ENCODE measurements at places on chromosomes 2 and 18.

- DNase-seq = peak; percentile 33
These were observed 722 bp downstream of the ACSL3 start for GRCh38 chr2:222861411-222862105.

- no peak for DNase-seq
These were observed 326.4 kb downstream of the THSD7B start for GRCh38 chr2:137091704-137092103.

DNA sequence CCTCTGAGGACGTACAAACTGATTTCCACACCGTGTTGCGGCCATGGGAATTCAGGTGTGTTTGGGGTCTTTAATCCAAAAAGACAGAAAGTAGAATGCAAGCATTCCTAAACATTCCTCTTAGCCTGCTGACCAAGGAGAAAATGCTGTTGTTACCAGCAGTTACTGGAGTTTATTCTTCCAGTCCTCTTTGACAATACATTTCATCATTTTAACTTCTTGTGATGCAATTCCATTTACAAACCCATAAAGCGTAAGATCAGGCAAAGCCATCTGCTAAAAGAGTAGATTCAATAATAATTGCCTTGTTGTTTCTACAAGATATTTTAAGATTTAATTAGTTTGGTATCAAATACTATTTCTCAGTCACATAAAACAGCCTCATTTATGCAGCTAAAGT is 32.7 kb downstream of the SPIRE1 start:
- no peak for DNase-seq

GRCh38 chr18:80232710-80233109 is 14.6 kb downstream of the PARD6G start:
- DNase-seq = no peak

DNA sequence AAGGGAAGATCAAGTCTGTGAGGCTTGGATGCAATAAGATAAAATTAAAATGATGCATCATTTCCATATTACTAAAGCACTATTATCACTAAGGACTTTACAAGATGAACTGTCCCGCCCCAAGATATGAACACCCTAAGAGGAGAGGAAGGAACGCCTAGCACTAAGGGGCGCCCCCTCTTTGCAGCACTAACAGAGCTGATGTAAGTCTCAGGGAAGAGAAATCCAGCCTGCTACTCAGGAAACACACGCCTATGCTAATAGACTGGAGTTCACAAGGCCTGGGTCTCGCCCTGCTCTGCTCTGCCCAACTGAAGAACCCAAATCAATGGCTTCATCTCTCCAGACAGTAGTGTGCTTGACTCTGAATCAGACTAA is 6.1 kb downstream of the INO80C start:
- no peak for DNase-seq

DNA sequence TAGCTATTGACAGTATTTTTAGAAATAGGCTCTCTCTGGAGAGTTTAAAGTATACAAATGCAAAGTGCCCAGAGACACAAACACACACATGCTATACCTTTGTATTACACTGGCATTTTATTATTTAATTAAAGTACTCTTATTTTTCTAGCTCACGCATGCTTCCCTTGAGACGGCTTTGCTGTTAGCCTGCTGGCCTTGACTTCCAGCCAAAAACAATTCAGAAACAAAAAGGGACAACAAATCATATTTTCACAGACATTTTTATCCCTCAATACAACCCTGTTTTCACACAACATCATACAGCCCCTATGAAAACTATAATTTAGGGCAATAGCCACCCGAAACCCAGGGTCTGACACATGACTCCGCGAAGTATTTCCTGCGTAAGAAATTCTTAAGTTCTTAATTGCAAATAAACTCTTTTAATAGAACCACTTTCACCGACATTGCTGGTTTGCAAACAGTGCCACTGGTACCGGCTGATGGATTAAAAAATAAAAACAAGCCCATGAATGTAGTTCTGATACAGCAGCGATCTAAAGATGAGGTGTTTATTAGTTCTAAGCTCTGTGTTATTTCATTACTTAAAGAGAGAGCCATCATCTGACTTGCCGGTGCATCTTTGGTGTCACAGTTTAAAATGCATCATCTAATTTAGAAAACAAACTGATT is 185.1 kb downstream of the TCF4 start:
- no peak for DNase-seq

DNA sequence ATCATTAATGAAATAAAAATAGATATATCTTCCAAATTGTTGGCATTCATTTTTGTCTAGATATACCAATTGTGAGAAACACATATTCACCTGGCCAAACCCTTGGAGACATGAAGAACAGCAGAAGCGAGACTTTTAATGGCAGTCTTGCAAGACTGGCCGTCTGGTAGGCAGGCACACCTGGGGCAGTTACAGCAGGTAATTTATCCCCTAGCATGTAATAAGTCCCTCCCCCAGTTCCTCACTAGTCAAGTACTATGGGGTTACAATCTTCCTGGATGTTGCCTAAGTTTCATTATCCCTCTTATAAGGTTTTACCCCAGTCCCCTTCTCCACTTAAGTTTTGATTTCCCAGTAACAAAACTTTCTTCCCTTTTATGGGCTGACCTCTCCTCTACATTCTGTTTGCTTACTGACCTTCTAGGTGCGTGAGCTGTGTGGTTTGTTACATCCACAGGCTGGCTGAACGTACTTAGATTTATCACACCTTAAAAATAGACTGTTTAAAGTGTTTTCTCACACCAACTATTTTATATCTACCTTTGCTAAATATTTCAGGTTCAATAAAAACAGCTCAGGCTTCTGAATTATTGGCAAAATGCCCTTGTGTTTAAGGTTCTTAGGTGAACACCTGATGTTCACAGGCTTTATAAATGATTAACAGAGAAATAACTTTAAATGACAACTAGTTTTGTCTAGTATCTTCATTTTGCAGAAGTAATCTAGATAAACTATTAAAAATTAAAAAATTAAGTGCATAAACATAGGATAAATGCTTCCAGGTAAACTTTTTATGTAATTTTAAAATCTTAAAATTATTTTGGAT is 365.0 kb upstream of the TFPI start:
- no peak for DNase-seq

- DNase-seq = no peak
These were observed 5.2 kb upstream of the CHCHD5 start for GRCh38 chr2:112579241-112579640.

DNA sequence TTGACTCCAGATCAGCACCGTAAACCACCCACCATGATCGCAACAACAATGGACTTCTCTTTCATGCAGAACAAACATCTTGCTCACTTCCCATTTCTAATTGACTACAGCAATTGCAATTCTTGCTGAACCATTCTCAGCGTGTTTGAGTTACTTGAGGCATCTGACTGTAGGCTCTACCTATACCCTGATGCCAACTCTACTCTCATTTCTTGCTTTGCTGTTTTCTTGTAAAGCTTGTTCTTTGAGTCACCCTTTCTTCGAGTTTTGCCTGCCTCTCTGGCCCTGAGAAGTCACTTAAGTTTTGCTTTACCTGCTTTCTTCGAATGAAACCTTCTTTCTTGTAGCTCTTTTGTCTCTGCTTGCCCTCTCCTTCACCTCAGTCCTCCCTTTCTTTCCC is 160.5 kb upstream of the RND3 start:
- DNase-seq = no peak

GRCh38 chr2:46225730-46226129 is 71.5 kb upstream of the EPAS1 start:
- DNase-seq = no peak

GRCh38 chr2:65300134-65300760 is 72.6 kb downstream of the ACTR2 start:
- DNase-seq = no peak
